ENCODE measurements at places on chromosomes 4 and X.
A peak's percentile ranks its signal among the peaks of the same experiment; 100 is the strongest.

- no peak for DNase-seq
Observed at GRCh38 chr4:52995360-52996030, 133.4 kb downstream of the RASL11B start.

DNA sequence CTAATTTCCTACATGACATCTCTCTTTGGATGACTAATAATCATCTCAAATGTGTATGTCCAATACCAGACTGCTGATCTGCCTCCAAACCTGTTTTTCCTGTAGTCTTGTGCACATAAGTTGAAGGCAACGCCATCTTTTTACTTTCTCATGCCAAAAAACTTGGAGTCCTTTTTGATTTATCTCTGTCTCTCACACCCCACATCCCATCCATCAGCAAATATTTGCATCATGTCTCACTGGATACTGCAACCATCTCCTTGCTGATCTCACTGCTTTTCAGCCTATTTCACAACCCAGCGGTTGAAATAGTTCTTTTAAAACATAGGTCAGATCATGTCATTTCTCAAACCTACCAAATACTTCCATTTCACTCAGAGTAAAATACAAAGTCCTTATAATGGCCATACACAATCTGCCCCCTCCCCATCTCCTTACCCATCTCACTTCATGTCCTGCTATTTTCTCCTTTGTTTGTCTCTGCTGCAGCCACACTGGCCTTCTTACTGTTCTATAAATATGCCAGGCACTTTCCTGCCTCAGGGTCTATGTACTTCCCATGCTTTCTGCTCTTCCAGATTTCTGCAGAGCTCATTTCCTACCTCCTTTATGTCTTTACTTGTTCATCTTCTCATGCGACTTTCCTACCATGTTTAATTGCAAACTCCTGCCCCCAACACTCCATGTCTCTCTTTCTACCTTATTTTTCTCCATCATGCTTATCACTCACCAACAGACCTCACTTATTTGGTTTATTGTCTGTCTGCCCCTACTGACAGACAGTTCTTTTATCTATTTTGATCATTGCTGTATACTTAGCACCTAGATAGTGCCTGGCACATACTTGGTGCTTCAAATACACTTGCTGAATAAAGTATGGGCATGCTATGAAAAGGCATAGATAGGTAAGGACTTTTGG lies 98.8 kb downstream of the ANXA3 start:
- DNase-seq = no peak

DNA sequence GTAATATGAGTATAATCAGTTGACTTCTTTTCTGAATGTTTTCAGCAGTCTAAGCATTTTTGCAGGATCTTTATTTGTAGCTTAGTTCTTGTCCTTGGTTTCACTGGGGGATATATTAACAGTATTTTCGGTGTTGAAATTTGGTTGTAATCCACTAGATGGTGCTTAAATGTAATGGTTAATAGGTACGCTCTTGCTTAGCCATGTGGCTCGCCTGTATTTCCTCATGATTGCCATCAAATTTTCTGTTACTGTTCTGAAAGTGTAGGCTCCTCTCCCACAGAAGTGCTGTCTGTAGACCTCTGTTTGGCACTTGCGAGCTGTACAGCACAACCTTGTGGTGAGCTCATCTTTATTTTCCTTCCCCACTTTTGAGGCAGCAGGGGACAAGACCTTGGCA lies 3.9 kb upstream of the FAAH2 start:
- DNase-seq = no peak

DNA sequence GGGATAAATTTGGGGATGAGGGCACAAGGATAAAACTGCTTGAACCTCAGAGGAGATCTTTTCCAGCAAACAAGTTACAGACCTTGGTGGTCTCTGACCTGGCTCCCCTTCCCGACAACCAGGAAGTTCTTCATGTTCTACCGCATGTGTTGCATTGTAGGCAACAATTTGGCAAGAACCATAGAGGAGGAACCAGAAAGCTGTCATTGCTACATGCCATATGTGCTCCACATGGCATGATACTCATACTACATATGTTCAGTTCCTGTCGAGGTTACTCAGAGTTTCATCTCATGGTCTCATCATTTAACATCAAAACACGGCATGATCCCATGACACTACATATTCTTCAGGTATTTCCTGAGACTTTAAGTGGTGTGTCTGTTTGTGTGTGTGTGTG lies 235.9 kb downstream of the OR13H1 start:
- no peak for DNase-seq

DNA sequence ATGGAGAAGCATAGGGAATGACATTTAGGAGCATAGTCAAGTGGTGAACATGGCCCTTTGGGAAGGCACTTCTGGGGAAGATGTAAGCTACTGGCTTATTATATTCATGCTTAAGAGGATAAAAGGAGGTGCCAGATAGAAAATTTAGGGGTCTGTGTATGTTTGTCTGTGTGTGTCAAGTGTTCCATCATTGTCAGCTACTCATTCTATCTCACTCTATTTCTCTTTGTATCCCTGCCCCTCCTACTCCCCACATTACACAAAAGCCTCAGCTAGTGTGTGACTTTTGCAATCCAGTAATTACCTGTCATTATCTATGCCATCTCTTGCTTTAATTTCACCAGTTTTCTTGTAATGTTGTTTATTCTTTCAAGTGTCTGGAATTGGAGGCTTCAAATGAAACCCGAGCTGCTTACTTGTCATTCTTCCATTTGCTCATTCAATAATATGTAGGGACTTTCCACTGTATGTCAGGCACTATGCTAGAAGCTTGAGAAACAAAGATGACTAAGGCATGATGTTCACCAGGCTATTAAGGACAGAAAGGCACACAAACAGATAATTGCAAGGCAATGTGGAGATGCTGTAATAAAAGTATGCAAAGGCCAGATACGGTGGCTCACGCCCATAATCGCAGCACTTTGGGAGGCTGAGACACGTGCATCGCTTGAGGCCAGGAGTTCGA lies 229.8 kb upstream of the TEX13C start:
- no peak for DNase-seq

DNA sequence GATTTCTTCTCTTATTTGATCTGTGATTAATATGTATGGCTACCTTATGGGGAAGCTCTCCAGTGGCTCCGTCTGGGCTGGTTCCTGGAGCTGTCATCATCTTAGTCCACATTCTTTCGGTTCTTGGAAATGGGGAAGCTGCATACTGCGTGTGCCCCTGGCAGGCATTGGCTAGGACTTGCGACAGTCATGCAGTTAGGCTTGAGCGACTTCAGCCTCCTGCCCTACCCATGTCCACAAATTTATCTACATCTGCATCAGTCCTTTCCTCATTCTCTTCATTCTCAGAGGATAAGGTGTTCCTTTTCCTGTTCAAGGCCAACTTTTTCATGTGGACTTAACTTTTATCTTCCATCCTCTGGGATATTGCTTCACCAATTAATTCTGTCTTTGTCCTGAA lies 214.2 kb downstream of the RELL1 start:
- no peak for DNase-seq

DNA sequence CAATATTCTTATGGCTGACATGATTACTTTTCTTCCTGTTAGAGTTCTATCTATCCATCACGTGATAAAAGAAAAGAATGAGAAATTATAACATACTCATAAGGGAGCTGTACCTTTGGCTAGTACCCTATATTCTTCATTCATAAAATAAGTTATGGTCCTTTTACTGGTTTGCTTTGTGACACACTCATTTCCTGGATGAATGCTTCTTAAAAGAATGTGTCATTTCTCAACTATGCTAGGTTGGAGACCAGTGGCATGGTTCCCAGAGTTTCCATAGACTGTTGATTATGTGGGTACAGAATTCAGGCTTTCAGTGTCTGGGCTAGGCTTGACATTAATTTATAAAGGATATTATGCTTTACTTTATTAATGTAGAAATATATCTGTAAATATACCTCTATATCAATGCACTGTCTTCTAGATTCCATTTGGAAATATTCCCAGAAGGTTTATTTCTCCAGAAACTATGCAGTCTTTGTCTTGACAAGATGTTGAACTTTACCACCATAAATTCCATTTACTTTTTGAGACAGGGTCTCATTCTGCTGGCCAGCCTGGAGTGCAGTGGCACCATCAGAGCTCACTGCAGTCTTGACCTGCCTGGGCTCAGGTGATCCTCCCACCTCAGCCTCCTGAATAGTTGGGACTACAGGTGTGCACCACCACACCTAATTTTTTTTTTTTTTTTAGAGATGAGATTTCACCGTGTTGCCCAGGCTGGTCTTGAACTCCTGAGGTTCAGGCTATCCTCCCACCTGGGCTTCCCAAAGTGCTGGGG lies 23.8 kb downstream of the NUDT6 start:
- no peak for DNase-seq

GRCh38 chr4:138562544-138562991 lies 320.4 kb upstream of the SLC7A11 start:
- no peak for DNase-seq

DNA sequence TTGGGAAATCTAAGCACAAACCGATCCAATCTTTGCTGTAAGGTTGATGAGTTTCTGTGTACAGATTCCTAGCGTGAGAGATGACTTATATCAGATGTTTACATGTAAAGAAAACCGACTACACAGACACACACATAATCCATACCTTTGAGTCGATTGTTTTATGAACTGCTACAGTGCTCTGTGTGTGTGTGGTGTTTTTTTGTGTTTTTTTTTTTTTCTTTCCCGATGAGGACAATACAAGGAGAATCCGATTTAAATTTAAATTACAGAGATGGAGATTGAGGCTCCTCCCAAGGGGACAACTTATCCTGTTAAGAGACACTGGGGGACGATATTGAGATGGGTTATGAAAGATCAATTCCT lies 461 bp upstream of the SLC9A6 start:
- DNase-seq = no peak

- no peak for DNase-seq
Observed at GRCh38 chr4:23979534-23979933, 89.7 kb upstream of the PPARGC1A start.

DNA sequence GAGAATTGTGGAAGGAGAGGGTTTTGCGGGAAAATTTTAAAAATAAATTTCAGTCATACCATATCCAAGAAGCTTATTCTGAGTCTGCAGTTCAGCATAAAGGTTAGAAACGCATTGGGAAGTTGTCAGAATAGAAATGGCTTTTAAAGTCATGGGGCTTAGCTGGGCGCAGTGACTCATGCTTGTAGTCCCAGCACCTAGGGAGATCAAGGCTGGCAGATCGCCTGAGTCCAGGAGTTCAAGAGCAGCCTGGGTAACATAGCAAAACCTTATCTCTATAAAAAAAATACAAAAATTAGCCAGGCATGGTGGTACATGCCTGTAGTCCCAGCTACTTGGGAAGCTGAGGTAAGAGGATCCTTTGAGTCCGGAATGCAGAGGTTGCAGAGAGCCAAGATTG lies 3.9 kb upstream of the PLA2G12A start:
- no peak for DNase-seq

GRCh38 chr4:101367201-101367600 lies 19.9 kb upstream of the PPP3CA start:
- no peak for DNase-seq

DNA sequence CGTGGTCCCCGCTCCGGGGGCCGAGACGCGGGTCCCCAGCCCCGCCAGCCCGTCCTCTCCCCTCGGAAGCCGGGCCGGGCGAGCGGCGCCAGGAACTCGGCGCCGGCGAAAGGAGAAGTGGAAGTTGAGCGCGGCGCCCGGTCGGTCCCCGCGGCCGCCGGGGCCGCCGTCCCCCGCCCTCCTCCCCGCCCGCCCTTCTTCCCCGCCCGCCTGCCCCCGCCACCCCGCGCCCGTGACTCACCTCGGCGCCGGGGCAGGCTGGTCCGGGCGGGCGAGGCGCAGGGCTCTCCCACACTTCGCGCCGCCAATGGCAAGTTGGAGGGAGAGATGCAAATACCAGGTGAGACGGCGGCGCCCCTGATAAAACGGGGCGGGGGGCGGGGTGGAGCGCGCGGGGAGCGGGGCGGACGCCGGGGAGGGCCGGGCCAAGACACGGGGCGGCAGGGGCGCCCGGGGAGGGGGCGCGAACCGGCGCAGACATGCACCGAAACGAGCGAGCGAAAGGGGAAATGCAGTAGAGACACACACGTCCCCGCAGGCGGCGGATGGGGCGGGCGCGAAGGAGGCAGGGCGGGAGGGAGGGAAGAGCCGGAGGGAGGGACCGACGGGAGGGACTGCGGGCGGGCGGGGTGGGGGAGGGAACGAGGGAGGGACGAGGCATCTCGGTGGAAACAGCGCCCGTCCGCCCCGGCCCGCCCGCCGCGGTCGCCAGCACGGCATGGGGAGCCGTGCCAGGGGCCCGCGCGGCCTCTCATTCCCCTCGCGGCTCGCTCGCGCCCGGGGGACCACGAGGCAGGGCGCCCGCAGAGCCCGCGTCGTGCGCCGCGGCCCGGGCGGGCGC lies at the start of gene ELF4:
Gene ELF4 (minus strand): TSS at position 119 of the 841 bp plus-strand sequence. CDS start 29,167 bp downstream, outside the sequence.
- DNase-seq = peak; percentile 68

DNA sequence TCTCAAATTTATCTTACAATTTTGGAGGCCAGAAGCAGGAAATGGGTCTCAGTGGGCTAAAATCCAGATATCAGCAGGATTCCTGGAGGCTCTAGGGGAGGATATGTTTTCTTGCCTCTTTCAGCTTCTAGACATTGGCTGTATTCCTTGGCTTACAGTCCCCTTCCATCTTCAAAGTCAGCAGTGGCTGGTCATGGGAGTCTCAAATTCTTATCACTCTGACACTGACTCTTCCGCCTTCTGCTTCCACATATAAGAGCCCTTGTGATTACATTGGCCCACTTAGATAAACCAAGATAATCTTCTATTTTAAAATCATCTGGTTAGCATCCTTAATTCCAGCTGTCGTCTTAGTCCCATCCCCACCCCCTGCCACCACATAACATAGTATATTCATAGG lies 113.0 kb downstream of the PCDH7 start:
- peak; percentile 16 for DNase-seq

GRCh38 chrX:15497865-15498264 lies 2.7 kb upstream of the BMX start:
- peak; percentile 70 for DNase-seq

GRCh38 chrX:48001260-48001659 lies 2.5 kb downstream of the ZNF182 start:
- DNase-seq = no peak

DNA sequence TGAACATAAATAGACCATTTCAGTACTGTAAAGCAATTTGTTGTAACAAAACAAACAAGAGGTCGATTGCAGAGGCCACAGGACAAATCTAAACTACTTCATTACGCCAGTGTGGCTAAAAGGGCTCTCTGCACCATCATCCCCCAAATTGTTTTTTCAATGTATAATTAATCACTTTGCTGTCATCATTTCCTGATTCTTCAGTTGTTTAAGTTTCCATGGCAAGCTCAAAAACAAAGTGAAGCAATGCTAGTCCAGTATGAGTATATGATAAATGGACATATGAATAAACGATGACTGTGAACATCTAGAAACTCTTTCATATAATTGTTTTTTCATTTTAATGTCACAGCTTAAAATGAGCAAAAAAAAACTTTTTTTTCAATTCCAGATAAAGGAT lies 235.4 kb upstream of the FGF13 start:
- no peak for DNase-seq
